ENCODE measurements at places on chromosomes 7 and 10.

GRCh38 chr10:71285180-71285545 is 33.9 kb upstream of the SLC29A3 start:
- DNase-seq, result no peak

DNA sequence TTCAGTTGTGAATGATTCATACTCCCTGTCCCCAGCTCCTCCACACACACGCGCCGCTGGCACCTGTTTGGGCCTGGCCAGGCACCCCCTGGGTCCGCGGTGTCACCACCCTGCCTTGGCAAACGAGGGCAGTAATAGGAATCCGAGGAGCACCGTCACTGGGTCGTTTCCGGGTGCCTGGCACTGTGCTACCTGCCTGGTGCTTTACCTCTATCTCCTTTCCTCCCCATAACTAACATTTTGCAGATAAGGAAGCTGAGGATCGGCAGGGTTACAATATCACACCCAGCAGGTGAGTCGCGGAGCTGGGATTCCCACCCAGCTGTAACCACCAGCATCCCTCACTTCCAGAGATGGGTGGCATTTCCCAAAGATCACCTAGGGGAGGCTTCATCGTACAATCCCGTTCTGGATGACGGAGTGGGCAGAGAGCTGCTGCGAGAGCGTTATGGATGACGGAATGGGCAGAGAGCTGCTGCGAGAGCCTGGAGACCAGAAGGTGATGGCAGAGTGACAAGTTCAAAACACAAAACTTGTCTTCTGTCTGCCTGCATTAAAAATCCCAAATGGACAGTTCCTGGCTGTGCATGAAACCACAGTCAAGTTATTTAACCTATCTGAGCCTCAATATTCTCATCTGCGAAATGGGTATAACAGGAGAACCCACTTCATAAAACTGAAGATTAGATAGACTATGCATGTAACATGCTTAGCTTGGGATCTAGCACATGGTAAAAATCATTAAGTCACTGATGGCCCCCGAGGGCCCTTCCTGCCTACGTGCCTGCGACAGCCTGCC is 1.1 kb upstream of the HSPA12A start:
- DNase-seq, result no peak

DNA sequence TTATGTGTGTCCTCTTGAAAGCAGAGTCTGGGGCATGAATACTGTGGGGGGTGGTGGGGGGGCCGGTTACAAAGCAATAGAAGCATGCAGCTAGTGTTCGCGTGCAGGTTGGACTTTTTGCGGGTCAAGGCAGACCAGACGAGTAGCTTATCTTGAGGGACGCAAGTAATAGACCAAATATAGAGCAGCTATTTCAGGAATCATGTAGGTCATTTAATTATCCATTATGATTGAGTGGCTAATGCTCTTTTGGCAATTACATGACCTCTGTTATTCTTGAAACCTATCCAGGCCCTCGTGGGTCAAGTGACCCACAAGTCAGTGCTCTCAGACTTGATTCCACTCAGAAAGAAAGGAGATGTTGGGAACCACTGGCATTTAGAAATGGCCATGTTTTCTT is 93.0 kb downstream of the BTRC start:
- DNase-seq, result no peak

GRCh38 chr10:52106899-52107298 is 207.2 kb upstream of the DKK1 start:
- DNase-seq, result no peak

- DNase-seq, result no peak
Measured at GRCh38 chr7:151941009-151941408, 15.2 kb upstream of the GALNTL5 start.

DNA sequence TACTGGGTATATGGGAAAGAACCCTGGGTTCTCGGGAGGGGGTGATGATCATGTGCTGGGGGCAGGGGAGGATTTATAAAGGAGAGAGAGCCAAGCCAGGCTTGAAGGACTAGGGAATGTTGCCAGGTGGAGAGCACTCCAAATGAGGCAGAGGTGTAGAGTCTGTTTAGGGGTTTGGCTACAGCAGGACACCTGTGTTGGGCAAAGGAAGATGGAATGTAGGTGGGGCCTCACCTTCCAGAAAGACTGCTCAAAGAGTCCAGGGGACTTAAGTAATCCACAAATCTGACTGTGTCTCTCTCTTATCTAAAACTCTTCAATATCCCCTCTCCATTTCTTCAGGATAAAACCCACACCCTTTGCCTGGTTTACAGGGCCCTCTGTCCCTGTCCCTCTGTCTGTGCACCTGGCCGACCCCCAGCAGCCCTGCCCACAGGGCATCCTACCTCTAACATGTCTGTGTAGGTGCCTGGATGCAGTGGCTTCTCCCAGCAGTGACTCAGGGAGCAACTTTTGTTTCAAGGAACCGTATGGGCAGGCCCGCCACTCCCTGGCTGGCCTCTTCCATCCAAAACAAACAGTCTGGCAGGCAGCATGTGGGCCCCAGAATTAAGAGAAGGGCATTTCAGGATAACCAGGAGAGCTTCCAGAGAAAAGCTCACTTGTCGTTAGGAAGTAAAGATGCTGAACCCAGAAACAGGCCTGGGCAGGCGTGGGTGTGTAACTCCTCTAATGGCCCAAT is 10.6 kb upstream of the PLEKHA1 start:
- no peak for DNase-seq

DNA sequence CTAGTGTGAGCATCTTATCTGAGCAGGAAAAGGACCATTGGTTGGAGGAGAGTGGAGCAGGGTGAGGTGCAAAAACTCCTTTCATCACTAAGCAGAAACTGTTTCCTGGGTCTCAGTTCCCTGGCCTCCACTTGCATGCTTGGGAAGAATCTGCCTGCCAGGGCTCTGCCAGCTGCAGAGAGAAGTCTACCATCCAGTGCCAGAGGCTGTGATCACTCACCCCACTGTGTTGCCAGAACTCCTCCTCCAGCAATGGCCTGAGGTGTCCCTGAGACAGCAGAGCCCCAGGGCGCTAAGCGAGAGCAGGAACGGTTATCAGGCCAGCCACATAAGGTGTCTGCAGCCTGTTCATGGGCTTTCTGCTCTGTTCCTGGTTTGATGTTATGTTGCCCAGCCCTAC is 991.4 kb downstream of the CCSER2 start:
- no peak for DNase-seq

DNA sequence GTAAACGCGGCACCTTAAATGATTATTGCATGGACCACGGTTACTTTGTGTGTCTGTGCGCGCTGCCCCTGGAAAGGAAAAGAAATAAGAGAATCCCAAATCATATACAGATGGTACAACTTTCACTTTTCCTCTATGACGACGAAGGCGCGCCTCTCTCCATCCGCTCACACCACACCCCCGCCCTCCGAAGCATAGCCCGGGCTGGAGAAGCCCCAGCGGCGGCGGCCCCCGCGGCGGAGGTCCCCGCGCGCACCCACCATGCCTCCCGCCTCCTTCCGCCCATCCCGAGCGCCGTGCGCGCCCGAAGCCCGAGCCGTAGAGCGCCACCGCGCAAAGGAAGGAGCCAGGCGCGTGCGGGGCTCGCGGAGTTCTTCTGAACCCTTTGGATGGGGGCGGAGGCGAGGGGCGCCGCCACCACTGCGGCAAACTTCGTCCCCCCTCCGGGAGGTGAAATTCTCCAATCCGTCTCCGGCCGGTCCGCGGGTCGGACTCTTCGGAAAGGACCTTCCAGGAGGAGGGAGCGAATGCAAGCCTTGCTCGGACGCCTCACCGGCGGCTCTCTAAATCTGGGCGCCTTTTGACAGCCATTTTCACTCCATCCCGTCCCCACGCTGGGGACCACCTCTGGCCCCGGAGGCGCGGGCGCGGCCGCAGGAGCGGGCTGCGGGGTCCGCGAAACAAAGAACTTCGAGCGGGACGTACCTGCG is 588 bp downstream of the GLI3 start:
- DNase-seq, result no peak

DNA sequence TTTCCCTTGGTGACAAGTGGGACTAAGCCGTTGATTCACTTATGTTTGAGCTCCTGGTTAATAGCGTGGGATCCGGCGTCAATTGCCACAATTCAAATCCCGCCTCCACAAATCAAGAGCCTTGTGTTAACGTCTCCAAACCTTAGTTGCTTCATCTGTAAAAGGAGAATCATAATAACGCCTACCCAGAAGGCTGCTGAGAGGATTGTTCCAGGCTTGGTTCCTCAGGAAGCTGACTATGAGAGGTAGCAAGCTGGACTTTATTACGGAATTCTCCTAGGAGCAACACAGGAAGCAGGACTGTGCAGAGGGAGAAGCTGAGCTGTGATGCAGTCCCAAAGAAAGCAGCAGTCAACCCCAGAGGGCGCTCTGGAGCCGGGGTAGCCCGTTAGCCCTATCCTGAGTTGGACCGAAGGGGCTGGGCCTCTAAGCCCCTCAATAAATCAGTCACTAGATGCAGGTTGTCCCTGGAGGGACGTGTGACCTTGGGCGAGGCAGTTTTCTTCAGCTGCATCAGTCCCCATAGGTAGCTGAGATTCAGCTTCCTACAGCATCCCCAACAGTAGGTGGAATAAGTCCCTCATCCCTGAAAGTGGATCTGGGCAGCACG is 6.9 kb upstream of the BAG3 start:
- no peak for DNase-seq

DNA sequence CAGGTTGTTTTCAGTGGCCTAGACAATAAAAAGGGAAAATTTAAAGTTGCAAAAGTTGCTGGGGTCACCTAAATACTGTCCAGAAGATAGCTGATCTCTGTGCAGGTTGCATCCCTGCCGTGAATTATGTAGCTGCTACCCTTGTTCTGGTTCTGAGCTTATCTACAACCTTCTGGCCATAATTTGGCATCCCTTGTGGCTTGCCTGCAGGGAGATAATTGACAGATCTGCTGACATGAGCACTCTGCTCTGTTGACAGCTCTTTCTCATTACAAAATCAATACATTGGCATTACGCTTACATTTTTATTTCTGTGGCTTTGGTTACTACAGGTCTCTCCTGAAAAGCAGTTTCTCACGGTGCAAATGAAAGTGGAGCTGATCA is 29.3 kb upstream of the HECTD2 start:
- DNase-seq, result no peak

- no peak for DNase-seq
Measured at GRCh38 chr7:72265071-72265904, 146.8 kb downstream of the CALN1 start.

DNA sequence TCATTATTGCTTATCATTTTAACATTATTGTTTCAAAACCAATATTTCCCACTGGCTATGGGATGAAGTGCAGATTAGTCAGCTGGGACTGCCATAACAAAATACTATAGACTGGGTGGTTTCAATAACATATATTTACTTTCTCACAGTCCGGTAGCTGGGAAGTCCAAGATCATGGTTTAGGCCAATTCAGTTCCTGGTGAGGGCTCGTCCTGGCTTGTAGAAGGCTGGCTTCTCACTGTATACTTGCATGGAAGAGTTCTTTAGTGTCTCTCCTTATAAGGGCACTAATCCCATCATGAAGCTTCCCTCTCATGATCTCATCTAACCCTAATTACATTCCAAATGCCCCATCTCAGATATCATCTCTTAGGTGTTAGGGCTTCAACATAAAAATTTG is 101.3 kb downstream of the CHRM2 start:
- no peak for DNase-seq

GRCh38 chr10:1293636-1294435 is 237.7 kb downstream of the WDR37 start:
- no peak for DNase-seq

DNA sequence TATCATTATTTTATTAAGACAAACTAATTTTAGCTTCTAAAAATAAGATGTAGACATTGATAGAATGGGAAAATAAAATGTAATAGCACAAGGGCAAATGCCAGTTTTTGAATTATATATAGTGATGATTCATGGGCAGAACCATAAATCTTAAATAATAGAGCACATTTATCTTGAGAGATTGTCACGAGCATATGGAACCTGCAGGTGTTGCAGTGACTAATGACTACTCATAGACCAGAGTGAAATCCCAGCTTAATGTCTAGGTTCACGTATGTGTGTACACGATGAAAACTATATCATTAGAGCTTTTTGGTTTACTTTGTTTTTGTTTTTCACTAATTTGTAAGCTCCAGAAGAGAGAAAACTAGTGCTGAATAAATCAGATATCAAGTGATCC is 150.2 kb upstream of the CACNA2D1 start:
- no peak for DNase-seq

GRCh38 chr10:102402512-102402896 is 7.0 kb downstream of the NFKB2 start:
- no peak for DNase-seq

- no peak for DNase-seq
Measured at GRCh38 chr7:131527456-131527855, 29.0 kb downstream of the PODXL start.

GRCh38 chr7:42907316-42907715 is 4.6 kb downstream of the C7orf25 start:
- no peak for DNase-seq

DNA sequence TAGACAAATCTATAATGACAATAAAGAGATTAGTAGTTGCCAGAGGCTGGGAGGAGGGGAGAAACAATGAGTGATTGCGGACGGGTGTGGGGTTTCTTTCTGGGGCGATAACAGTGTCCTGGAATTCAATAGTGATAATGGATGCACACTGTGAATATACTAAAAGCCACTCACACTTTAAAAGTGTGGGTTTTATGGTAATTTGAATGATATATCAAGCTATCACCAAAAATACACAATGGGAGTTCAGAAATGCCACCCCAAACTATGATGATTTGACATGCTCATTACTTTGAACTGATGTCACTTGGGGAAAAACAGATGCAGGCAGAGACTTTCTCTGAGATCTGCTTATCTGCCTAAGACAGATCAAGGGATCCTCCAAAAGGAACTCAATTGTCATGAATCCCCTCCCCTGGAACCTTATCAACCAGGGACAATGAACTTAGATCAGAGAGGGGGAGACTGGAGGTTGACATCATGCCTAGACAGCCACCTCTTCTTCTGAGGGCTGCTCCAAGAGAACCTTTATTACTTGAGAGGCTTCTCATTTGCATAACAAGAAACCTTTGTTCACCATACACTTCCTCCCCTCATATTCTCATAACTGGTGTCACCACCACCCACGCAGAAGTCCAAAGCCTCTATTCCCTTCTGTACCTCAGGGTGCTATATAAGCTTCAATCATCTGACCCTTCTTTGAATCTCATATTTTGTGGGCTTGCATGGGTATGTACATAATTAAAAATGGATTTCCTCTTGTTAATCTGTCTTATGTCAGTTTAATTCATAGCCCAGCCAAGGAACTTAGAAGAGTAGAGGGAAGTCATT is 14.8 kb upstream of the ZC3HAV1 start:
- no peak for DNase-seq

GRCh38 chr10:123678376-123678775 is 12.2 kb downstream of the GPR26 start:
- no peak for DNase-seq

GRCh38 chr7:9796241-9796640 is 1177.4 kb upstream of the PHF14 start:
- DNase-seq, result no peak

GRCh38 chr10:6267941-6268340 is 65.2 kb downstream of the PFKFB3 start:
- no peak for DNase-seq

DNA sequence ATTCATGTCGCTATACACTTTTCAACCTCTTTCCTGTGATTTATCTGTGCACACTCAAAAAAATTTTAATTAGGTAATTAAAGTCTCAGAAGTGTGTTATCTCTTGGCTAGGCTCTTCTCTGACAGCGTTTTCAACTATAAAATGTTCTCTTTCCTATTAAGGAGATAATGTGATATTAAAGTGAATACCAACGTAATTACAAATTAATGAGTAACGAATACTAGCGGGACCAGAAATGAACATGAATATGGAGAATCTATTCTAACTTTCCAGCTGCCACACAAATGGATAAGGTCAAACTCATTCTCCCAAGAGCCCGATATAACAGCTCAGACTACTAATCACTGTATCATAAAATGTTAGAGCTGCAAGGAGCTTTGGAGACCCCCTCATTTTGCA is 12.0 kb downstream of the COL1A2 start:
- no peak for DNase-seq

- no peak for DNase-seq
Measured at GRCh38 chr7:36962367-36962766, 238.1 kb upstream of the AOAH start.
